Ovary (tissue), 10 donors: ENCODE measurements at places on chromosomes 6 and 20.
A peak's percentile ranks its signal among the peaks of the same experiment; 100 is the strongest.

- no peaks in the 10 kb centered on the region for H3K36me3 ChIP-seq
- peaks cover 3% of the 10 kb centered on the region for H3K27me3 ChIP-seq
- no peaks in the 10 kb centered on the region for H3K4me1 ChIP-seq
- H3K4me3 ChIP-seq, result no peak overlapping the region
- no peak overlapping the region for H3K27ac ChIP-seq
- no peak for DNase-seq
Observed at GRCh38 chr6:135014353-135014832, 40.2 kb downstream of the HBS1L start.

- no peaks in the 10 kb centered on the region for H3K4me1 ChIP-seq
- no peak for DNase-seq
- H3K27ac ChIP-seq, result no peak overlapping the region
- no peak overlapping the region for H3K4me3 ChIP-seq
Observed at GRCh38 chr20:10249048-10249770, 30.6 kb downstream of the SNAP25 start.

- no peaks in the 10 kb centered on the region for H3K27me3 ChIP-seq
- DNase-seq, result no peak
- H3K4me3 ChIP-seq, result no peak overlapping the region
- H3K36me3 ChIP-seq, result no peaks in the 10 kb centered on the region
- no peaks in the 10 kb centered on the region for H3K4me1 ChIP-seq
Observed at GRCh38 chr6:127204281-127204680, 62.4 kb upstream of the RNF146 start.

GRCh38 chr6:28953039-28953584, 29.3 kb upstream of the TRIM27 start:
- DNase-seq, result no peak
- no peaks in the 10 kb centered on the region for H3K27me3 ChIP-seq
- no peaks in the 10 kb centered on the region for H3K36me3 ChIP-seq
- H3K27ac ChIP-seq, result no peak overlapping the region

DNA sequence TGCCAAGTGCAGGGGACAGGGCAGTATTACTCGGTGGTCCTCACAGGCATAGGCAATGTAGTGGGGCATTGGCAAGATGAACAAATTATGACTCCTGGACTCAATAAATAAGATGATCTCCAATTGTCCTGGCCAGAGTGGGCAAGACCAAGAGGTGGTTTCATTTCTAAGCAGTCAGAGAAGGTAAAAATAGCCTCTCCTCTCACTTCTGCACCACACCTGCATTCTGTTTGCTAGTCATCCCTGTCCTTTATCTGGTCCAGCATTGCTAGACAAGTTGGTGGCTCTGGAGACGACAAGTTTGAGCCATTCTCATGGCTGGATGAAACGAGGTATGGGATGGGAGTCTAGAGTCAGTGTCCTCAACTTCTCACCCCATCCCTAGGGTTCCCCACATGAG, 83.0 kb downstream of the BANF2 start:
- no peaks in the 10 kb centered on the region for H3K27me3 ChIP-seq
- no peak for DNase-seq
- no peaks in the 10 kb centered on the region for H3K36me3 ChIP-seq

- H3K4me1 ChIP-seq, result no peaks in the 10 kb centered on the region
- no peak for DNase-seq
- no peaks in the 10 kb centered on the region for H3K36me3 ChIP-seq
- no peak overlapping the region for H3K27ac ChIP-seq
Observed at GRCh38 chr6:133266186-133266585, 25.0 kb downstream of the EYA4 start.

- H3K27me3 ChIP-seq, result no peaks in the 10 kb centered on the region
- H3K36me3 ChIP-seq, result no peaks in the 10 kb centered on the region
- H3K4me1 ChIP-seq, result no peaks in the 10 kb centered on the region
- H3K27ac ChIP-seq, result no peak overlapping the region
- no peak overlapping the region for H3K4me3 ChIP-seq
Observed at GRCh38 chr6:166830891-166831363, 125.4 kb downstream of the RNASET2 start.

DNA sequence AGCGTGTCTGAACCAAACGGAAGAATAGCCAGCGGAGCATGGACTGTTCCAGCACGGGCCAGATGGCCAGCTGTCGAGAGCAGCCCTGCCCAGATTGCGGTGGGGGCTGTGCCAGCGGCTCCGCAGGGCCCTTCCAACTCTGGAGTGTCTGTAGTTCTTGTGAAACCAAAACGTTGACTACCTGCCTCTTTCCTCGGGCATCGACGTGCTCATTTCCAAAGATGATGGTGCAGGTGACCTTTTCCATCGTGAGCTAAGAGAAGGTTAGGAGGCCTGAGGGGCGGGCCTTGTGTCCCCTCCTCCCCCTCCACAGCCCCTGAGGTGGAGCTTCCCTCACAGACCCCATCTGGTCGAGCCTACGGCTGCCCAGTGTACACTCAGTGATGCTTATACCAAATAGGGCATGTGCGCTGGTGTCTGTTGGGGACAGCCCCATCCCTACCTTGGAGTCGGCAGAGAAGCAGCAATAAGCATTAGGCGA, 12.9 kb upstream of the C20orf144 start:
- H3K36me3 ChIP-seq, result no peaks in the 10 kb centered on the region
- H3K27ac ChIP-seq, result peak overlapping the region; percentile 37
- no peak overlapping the region for H3K4me3 ChIP-seq
- peaks cover 8% of the 10 kb centered on the region for H3K4me1 ChIP-seq
- no peaks in the 10 kb centered on the region for H3K27me3 ChIP-seq
- peak; percentile 69 for DNase-seq

DNA sequence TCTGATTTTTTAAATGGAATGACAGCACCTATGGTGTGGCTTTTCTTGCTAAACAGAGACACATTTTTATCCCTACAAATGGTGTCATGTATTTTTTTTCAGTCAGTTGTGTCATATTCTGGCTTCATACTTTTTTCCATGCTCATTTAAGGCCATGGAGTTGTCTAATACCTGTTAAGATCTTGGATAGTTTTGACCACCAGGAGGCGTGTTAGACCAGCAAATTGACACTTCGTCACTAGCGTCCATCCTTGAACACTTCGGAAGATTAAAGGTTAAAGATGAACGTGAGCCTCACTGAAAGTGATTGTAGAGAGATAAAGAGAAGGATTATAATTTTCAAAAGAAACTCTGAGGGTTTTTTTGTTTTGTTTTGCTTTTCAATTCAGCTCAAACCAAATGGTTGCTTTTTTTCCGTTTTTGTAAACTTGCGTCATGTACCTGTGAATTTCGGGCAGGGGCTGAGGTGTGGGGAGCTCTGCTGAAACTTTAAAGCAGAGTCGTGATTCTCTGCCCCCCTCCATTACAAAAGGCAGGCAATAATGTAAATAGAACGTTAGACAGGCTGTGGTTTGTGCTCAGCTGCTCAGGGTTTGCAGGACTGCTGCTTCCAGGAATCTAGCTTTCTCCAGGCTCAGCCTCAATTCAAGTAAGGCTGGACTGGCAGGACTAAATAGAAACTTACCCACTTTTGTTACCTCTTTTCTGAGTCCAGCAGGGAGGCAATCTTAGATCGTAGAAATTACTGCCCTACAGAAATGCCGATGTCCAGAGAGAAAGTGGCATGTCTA, 245.1 kb downstream of the FOXA2 start:
- no peak overlapping the region for H3K27ac ChIP-seq
- H3K4me3 ChIP-seq, result no peak overlapping the region
- H3K4me1 ChIP-seq, result no peaks in the 10 kb centered on the region
- no peaks in the 10 kb centered on the region for H3K36me3 ChIP-seq
- DNase-seq, result no peak

DNA sequence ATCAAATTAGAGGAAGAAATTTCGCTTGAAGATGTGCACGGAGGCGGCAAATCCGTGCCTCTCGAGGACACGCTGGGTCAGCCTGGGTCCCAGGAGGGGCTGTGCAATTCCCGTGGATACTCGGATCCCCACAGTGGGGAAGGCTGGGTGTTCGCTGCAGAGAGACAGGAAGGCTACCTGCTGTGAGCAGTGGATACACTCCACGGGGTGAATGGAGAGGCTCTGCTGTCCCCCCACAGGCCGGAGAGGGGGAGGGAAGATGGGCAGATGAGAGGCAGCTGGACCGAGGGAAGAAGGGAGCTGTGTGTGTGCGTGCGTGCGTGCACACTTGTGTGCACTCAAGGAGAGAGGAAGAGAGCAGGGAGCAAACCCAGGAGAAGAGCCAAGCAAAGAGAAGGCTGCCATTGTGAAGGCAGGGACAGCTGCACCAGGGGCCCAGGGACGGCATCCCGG, 57.3 kb downstream of the SULF2 start:
- H3K4me1 ChIP-seq, result peaks cover 5% of the 10 kb centered on the region
- H3K27ac ChIP-seq, result no peak overlapping the region
- DNase-seq, result no peak

- no peaks in the 10 kb centered on the region for H3K4me1 ChIP-seq
- no peak overlapping the region for H3K27ac ChIP-seq
- no peak for DNase-seq
- H3K4me3 ChIP-seq, result no peak overlapping the region
Observed at GRCh38 chr6:110566346-110567125, 90.1 kb upstream of the SLC22A16 start.

DNA sequence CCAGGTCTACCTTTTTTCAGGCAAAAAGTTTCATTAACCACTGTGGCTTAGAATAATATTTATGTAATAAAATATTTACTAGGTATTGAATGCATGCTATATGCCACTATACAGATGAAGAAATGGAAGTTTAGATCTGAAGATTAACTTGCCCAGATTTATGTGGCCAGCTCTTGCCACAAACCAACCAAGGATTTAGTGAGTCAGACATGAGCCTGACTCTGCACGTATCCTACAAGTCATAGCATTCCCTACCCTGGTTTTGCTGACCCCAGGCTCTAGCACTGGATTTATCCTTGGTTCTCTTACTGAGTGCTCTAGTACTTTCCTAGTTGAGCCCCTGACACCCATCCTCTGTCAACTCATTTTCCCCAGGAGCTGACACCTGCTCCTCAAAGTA, 75.4 kb downstream of the ANKEF1 start:
- DNase-seq, result no peak
- H3K4me3 ChIP-seq, result no peak overlapping the region
- H3K27me3 ChIP-seq, result no peaks in the 10 kb centered on the region

- H3K27ac ChIP-seq, result no peak overlapping the region
- H3K36me3 ChIP-seq, result no peaks in the 10 kb centered on the region
- H3K27me3 ChIP-seq, result no peaks in the 10 kb centered on the region
- no peak overlapping the region for H3K4me3 ChIP-seq
- DNase-seq, result no peak
Observed at GRCh38 chr6:134741200-134741536, 208.7 kb downstream of the ALDH8A1 start.

DNA sequence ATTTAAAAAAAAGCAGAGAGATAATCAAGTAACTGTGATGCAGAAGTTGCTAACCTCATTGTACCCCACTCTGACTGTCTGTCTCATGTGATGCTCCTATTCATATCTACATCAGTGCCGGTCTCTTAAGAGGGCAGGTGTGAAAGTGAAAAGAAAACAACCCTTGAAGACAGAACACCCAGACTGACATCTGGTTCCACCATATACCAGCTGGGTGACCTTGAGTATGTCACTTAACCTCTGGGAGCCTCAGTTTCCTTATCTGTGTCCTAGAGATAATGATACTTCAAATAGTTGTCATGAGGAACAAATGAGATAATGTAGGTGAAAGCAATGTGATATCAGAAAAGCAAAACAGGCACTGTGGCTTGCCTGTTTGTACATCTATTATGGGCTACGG, 426.8 kb upstream of the SOX4 start:
- no peak for DNase-seq
- H3K27me3 ChIP-seq, result no peaks in the 10 kb centered on the region
- H3K27ac ChIP-seq, result no peak overlapping the region
- H3K4me1 ChIP-seq, result peaks cover 8% of the 10 kb centered on the region
- no peak overlapping the region for H3K4me3 ChIP-seq

- DNase-seq, result no peak
- H3K36me3 ChIP-seq, result no peaks in the 10 kb centered on the region
- no peaks in the 10 kb centered on the region for H3K27me3 ChIP-seq
- no peak overlapping the region for H3K27ac ChIP-seq
Observed at GRCh38 chr6:127938701-127939100, 37.8 kb upstream of the THEMIS start.

DNA sequence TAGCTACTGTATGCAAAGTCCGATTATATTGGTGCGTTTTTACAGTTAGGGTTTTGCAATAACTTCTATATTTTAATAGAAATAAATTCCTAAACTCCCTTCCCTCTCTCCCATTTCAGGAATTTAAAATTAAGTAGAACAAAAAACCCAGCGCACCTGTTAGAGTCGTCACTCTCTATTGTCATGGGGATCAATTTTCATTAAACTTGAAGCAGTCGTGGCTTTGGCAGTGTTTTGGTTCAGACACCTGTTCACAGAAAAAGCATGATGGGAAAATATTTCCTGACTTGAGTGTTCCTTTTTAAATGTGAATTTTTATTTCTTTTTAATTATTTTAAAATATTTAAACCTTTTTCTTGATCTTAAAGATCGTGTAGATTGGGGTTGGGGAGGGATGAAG, 13.7 kb upstream of the PLCG1 start:
- H3K27ac ChIP-seq, result no peak overlapping the region
- no peak overlapping the region for H3K4me3 ChIP-seq
- no peak for DNase-seq

DNA sequence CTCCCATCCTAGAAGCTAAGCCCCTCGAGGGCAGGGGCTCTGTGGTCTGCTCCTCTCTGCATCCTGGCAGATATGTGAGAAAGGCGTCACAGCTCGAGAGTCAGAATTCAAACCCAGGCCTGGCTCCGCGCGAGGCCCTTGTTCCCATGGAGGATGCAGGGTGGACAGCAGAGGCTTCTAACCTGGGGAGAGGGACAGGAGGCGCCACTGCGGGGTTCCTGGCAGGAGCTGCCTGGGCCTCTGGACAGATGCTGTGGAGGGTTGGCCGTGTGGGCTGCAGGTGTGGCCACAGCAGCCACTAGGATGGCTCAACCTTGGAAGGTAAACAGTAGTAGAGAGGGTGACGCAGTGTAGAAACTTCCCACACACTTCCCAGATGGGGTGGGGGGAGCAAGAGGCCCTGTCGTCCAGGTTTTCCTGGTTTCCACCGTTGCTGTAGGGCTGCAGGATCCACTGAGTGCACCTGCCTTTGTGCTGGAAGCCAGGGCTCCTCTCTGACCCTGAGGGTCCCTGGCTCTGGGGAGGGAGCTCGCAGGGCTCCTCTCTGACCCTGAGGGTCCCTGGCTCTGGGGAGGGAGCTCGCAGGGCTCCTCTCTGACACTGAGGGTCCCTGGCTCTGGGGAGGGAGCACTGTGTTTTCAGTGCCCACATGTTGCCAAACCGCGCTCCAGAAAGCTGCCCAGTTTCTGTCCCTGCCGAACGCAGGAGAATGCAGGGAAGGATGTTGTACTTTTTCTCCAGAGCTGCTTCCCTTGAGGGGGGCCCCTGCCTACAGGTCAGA, 14.2 kb downstream of the RBM38 start:
- no peak overlapping the region for H3K4me3 ChIP-seq
- H3K27me3 ChIP-seq, result no peaks in the 10 kb centered on the region
- no peak for DNase-seq
- no peak overlapping the region for H3K27ac ChIP-seq
- no peaks in the 10 kb centered on the region for H3K36me3 ChIP-seq
- peaks cover 8% of the 10 kb centered on the region for H3K4me1 ChIP-seq
